ENCODE measurements at places on chromosomes 7 and 10.

DNA sequence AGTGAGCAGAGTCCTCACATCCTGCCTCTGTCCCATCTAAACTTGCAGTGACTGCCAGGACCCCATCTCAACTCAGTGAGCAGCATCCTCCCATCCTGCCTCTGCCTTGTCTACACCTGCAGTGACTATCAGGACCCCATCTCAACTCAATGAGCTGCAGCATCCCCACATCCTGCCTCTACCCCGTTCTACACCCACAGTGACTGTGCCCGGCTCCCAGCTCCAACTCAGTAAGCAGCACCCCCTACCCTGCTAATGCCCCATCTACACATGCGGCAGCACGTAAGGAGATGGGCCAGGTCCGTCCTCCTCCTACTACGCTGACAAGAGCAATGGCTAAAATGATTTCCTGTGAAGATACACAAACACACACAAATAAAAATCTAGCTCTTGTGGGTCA lies 65.5 kb downstream of the TNS3 start:
- DNase-seq, result no peak

- DNase-seq, result no peak
Measured at GRCh38 chr10:9643782-9644181, 1373.9 kb upstream of the CELF2 start.

DNA sequence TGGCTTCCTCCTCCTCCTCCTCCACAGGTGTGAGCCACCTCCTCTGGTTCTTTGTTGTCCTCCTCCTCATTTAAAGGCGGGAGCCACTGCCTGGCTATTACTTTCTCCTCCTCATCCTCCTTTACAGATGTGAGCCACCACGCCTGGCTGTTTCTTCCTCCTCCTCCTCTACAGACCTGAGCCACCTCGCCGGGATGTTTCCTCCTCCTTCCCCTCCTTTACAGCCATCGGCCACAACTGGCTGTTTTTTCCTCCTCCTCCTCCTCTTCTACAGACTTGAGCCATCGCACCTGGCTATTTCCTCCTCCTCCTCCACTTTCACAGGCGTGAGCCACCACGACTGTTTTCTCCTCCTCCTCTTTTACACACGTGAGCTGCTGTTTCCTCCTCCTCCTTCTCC lies 49.0 kb upstream of the ZNF479 start:
- DNase-seq, result no peak

- DNase-seq, result no peak
Measured at GRCh38 chr10:69449841-69450240, 1.4 kb upstream of the TSPAN15 start.

DNA sequence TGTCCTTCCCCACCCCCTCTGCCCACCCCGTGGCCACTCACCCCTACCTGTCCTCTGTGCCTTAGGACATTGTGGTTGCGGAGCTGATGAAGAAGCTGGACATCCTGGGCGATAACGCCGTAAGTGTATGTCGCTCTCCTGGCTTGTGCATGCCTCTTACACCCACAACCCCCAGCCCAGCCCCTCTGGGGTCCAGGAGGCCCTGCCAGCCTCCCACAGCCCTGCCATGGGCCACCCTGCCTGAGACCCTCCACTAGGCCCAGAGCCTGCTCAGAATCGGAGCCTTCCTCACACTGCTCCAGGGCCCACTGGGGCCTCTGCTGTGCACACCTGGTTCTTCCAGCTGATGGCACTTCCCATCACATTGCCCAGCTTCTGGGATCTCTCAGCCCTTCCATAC lies 36.8 kb upstream of the DPYSL4 start:
- DNase-seq, result no peak

GRCh38 chr7:66198956-66199355 lies 6.2 kb upstream of the TPST1 start:
- no peak for DNase-seq

GRCh38 chr10:76310588-76311080 lies 879.2 kb downstream of the LRMDA start:
- DNase-seq, result no peak

- peak; percentile 89 for DNase-seq
Measured at GRCh38 chr10:52486840-52487611, 172.9 kb downstream of the DKK1 start.

DNA sequence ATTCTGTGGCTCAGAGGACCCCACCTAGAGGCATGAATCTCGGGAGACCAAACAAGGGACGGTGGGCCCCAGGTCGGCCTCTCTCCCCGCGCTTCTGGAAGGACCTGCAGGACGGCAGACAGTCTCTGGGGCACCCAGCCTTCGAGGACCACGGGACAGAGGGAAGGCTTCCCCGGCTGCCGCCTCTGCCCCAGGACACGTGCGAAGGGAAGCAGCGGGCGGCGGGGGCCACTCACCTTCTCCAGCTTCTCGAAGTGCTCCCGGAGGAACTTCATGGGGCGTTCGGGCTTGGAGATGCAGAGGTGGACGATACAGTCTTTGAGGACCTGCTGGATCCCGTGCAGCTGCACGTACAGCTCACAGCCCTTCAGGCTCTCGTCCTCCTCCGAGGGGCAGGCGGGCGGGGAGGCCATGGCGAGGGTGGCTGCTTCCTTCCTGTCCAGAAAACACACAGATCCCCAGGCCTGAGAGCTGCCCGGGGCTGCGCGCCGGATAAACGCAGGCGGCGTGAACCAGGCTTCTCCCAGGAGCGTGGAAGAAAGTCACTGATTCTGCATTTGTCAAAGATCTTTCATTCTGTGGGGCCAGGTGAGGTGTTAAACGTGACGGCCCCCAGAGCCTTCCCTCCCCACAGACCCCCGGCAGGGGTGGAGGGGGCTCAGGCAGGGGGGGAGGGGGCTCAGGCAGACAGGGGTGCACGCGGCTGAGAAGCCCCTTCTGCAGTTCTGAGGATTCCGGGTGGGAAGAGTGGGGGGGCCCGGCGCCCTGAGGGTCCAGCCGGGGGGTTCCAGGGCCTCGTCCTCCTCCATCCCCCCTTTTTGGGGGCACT lies 15.2 kb upstream of the DNAAF5 start:
- no peak for DNase-seq

DNA sequence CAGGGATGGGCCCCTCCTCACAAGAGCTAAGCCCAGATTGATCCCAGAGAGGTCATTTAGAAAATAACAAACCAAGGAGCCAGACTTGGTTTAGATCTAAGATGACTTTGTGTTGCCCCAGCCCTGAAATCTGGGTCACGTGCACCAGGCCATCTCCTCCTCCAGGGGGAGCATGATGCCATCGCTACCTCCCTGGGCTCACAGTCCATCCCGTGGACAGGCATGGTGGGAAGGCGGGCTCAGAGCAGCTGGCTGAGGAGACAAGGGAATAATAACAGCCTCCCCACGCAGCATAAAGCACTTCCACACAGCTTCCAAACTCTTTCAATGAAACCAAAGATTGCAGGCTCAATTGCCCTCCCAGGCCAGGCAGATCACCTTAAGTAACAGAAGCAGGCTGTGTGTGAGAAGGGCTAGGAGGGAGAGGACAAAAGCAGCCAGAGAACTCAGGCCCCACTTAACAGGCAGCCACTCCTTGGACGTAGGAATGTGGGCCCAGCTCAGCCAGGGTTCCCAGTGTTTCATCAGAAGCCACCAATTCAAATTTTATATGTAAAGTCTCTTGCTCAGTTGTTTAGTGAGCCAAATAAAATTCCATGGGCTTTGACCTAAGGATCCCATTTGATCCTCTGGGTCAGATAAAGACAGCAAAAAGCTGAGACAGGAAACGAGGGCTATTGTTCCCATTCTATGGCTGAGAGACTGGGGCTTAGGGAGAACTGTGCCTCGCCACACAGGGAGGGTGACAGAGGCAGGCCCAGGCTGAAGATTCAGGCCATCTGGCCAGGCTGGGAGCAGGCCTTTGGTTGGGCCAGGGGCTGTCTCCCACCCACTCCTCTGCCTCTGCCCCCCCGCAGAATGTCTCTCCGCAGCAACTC lies 100.2 kb downstream of the COL13A1 start:
- peak; percentile 78 for DNase-seq

DNA sequence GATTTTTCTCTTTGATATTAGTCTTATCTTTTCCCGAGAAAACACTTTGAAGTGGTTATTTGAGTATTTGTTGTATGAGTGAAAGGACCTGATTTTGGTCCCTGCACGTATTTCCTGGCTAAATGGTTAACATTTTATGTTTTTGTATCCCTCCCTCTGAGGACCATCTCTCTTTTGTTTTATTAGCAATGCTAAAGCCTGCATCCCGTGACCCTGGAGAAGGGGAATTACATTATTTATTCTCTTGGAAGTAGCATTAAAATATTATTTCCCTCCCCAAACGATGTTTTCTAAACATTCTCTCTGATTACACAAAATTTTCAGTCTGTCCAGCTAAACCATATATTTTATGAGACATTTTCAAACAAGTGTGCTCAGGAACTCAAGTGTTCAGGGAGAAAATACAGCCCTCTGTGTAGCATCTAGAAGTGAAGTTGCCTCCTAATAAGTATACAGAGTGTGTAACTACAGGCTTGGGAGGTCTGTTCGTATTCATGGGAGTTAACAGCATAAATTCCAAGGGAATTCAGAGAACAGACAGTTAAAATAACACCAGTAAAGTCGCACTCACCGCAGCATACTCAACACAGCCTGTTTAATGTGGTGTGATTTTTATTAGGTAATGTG lies 163.8 kb upstream of the NPVF start:
- no peak for DNase-seq

DNA sequence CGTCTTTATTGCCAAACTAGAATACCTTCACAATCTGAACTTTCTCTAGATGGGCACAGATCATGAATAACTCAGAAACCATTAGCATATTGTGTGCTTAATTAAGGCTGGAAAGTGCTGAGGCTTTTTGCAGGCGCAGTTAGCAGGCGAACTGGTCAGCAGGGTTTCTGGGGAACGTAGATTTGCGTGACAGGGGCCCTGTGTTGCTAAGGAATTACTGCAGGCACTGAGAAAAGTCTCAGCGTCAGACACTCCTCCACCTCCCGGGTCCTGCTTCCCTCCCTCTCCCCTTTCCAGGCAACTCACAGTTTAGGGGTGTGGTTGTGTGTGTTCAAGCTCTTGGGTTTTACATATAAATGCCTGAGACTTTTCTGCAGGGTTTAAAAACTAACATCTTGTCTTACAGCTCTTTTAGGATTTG lies 2.2 kb downstream of the MAP3K8 start:
- DNase-seq, result no peak

- DNase-seq, result no peak
Measured at GRCh38 chr7:35038354-35038753, 1.1 kb upstream of the DPY19L1 start.

- no peak for DNase-seq
Measured at GRCh38 chr10:31116226-31116625, 84.6 kb upstream of the ZNF438 start.

All from RWPE1 (cell line).